ENCODE measurements at places on chromosomes 4 and X. TPM values are rescaled to one million over a fixed set of nuclear protein-coding genes. Genes with fewer than 3 reads are reported as not detected.

Gene COL25A1
- not detected for total RNA-seq

Gene DUSP21
- total RNA-seq = not detected

Gene CPE
- not detected for total RNA-seq

Gene MORF4L2
- 181 TPM for total RNA-seq

Gene SMIM10
- total RNA-seq = 0.79 TPM

Gene TIMP1
- 6.7 TPM for total RNA-seq

Gene NDST3
- total RNA-seq = not detected

Gene GAGE1
- total RNA-seq = not detected

Gene CABS1
- total RNA-seq = not detected

Gene TCEAL6
- total RNA-seq = not detected

Gene CXCL1
- not detected for total RNA-seq

Gene MAGEB16
- not detected for total RNA-seq

Gene HSFX4
- total RNA-seq = not detected

Gene TMEM150C
- total RNA-seq = not detected

Gene CDS1
- total RNA-seq = 0.36 TPM

Gene USP27X
- 1.9 TPM for total RNA-seq
